ENCODE measurements at places on chromosomes 5 and 9. TPM values are rescaled to one million over a fixed set of nuclear protein-coding genes. Genes with fewer than 3 reads are reported as not detected.

Gene RNF183
- not detected for total RNA-seq

DNA sequence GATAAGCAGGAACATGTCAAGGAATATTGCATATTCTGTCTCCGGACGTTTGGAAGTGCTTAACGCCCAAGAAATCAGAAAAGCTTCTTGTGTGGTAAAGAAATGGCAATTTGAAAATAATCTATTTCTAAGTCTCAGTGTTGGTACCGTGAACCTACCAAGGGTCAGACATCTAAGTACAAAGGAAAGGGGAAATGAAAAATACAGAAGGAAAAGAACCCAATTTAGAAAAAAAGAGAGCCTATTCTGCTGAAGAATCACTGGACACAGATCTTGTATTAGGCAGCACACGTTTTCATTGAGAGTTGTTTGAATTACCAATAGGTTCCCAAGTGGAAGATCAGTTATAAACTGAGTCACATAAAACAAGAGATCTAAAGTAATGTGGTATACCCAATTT is 46.9 kb upstream of the CEP78 start:
- no peak overlapping the region for H3K4me3 ChIP-seq
- DNase-seq, result no peak
- no peaks in the 10 kb centered on the region for H3K27me3 ChIP-seq
- no peaks in the 10 kb centered on the region for H3K4me1 ChIP-seq

DNA sequence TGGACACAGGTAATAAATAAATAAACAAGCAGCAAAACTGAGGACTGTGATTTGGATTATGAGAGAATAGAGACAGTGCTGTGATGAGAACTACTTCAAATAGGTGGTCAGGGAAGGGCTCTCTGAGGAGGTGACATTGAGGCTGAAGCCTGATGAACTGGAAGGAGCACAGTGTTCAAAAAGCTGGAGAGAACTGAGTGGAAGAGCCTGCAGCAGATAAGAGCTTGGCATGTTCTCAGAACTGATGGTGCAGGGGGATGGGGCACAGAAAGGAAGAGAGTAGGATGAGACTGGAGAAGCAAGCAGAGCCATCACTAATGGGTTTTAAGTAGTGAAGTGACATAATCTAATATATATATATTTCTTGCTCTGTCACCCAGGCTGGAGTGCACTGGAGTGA is 11.2 kb upstream of the TPM2 start:
- peaks cover 10% of the 10 kb centered on the region for H3K4me1 ChIP-seq
- peaks cover 39% of the 10 kb centered on the region for H3K36me3 ChIP-seq
- no peaks in the 10 kb centered on the region for H3K27me3 ChIP-seq
- DNase-seq, result no peak

DNA sequence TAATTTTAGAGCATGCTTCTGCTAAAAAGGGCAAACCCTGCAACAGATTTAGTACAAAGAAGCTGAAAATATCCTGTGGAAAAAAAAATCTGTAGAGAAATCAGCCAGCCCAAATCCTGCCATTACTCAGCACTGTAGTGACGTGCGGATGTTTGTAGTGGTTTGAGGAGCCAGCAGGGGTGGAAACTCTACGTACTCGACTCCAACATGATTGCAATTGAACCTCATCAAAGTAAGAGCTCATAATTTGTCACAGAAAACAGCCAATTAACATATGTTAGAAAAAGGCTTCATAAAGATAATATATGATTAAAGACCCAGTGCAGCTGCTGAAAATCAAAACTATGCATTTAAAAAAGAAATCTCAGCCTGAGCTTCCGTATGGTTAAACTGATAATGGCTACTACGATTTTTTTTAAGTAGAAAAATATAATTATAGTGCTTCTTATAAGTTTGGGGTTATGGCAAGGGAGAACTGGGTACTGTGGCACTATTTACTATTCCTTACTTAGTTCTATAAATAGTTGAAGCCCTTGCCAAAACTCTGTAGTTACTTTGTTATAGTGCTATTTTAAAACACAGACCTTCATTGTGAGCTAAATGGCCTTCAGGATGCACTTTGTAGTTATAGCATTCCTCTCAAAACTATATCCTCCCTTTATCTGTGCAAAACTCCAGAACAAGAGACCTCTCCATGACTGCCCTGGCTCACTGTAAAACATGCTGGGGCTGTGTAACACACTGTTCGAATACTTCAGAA is 49.4 kb downstream of the MEF2C start:
- H3K4me3 ChIP-seq, result no peak overlapping the region
- DNase-seq, result peak; percentile 16
- no peak overlapping the region for H3K27ac ChIP-seq
- H3K4me1 ChIP-seq, result no peaks in the 10 kb centered on the region

- no peaks in the 10 kb centered on the region for H3K27me3 ChIP-seq
- no peak for DNase-seq
- no peaks in the 10 kb centered on the region for H3K36me3 ChIP-seq
- no peak overlapping the region for H3K27ac ChIP-seq
Measured at GRCh38 chr5:65290677-65291076, 191.0 kb downstream of the ADAMTS6 start.

Data from naive thymus-derived CD4-positive, alpha-beta T cell (primary cell).